ENCODE measurements at places on chromosomes 16 and 17. TPM values are rescaled to one million over a fixed set of nuclear protein-coding genes. Genes with fewer than 3 reads are reported as not detected.
A peak's percentile ranks its signal among the peaks of the same experiment; 100 is the strongest.

GFAP gene
- total RNA-seq: not detected

C16orf92 gene
- not detected for total RNA-seq

KRTAP9-2 gene
- not detected for total RNA-seq

DNA sequence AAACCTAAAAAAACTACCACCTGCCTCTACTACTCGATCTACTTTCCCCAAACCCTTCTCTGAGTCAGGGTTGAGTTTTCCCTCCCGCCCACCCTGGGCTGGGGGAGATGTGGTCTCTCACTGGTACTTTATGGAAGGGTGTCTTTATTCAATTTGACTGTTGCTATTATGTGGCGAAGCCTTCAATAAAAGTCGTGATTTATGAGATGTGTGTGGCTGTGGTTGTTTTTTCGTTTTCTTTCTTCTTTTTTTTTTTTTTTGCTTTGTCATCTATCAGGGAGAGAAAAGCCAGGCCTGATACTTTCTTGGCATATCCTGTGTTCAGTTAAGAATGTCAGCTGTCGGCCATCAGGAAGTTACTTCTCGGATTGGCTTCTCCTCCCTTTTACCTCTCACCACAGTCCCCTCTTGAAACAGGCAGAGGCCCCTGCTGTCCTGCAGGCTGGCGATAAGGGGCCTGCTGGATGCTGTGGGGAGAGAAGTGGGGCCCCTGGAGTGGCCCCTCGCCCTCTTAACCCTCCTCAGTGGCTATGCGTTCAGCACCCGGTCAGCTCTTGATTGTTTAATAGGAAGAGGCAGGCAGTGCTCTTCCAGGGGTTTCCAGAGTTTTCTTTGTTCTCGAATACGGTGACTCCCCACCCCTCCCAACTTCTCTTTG, 123.0 kb downstream of the MSI2 start:
- DNase-seq: no peak

- no peak for DNase-seq
Observed at GRCh38 chr17:76033139-76033538, 6.0 kb upstream of the EVPL start.

LPO gene
- total RNA-seq: not detected

GRCh38 chr17:44310188-44310587, 1.8 kb downstream of the RUNDC3A start:
- DNase-seq: no peak

DNA sequence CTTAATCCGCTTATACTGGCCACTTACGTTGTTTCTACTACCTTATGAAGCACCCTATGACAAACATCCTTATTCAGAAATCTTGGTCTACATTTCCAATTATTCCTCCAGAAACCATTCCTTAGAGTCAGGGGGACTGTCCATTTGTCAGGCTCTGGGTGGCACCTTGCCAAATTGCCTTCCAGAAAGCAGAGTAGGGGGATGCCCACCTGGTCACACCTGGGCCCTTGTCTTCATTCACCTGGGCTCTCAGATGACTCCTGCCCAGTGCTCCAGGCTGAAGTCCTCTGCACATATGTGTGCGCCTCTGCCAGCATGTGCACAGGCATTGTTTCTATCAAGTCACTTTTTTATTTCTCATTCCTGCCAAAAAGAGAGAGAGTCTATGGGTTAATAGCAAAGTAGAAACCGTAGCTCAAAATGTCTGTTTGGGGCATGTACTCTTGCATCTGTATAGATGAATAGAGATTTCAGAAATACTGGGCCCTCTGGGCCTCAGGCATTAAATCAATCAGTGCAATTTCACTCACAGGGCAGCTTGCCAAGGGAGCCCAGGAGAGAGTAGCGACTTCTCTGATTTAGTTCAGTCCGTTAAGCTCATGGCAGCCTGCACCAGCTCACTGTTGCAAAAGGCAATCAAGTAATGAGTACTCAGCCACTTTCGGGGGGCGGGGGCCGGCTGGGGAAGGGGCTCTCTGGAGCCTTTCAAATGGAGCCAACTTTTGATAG, 104.7 kb downstream of the SOCS1 start:
- DNase-seq: no peak

- DNase-seq: no peak
Observed at GRCh38 chr16:17273142-17273561, 197.6 kb downstream of the XYLT1 start.

DNA sequence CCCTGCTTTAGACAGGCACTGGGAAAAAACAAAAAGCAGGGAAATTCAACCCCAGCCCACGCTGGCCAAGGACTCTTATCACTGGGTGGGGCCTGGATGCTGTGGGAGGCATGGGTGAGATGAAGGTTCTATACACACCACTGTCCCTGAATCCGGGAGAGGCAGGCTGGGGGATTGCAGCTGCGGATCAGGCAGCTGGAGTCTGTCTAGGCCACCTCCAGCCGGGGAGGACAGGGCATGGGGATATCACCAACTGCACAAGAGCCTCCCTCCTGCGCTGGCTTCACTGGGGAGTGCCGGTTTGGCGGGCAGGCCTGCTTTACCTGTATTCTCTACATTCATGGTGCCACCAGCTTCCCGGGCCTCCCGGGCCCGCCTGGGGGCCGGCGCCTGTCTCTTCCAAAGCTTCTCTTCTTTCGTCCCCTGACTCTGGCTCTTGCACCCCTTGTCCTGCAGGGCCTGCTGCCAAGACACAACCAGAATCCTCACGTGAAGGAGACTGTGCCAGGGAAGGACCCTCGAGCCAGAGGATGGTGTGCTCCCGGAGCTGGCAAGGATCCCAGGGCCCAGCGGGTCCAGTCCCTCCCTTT, 13.9 kb downstream of the KIFC3 start:
- DNase-seq: no peak

GRCh38 chr16:82945420-82946101, 318.8 kb downstream of the CDH13 start:
- peak; percentile 81 for DNase-seq

GRCh38 chr17:28710861-28711722, 596 bp downstream of the PROCA1 start:
- DNase-seq: peak; percentile 87

MT4 gene
- not detected for total RNA-seq

- DNase-seq: peak; percentile 83
Observed at GRCh38 chr17:44820631-44821212, 9.4 kb downstream of the GJC1 start.

GRCh38 chr17:61494325-61495160, 42.3 kb downstream of the TBX4 start:
- no peak for DNase-seq

- DNase-seq: no peak
Observed at GRCh38 chr16:50520451-50521245, 27.5 kb upstream of the NKD1 start.

DNA sequence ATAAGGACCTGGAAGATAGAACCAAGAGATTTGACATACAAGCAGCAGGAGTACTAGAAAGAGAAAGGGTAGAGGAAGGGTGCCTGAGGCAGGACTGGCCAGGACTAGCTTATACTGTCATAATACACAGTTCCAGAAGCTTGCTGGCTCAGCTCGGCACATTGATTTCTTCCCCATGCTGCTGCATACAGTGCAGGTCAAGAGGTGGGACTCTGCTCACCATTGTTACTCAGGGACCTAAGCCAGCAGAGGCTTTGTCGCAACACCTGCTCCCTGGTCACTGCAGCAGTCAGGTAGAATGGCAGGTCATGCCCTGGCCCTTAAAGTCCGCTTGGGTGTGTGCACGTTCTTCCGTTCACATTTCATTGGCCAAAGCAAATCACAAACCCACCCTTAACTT, 32.8 kb downstream of the LDHD start:
- DNase-seq: no peak

DNA sequence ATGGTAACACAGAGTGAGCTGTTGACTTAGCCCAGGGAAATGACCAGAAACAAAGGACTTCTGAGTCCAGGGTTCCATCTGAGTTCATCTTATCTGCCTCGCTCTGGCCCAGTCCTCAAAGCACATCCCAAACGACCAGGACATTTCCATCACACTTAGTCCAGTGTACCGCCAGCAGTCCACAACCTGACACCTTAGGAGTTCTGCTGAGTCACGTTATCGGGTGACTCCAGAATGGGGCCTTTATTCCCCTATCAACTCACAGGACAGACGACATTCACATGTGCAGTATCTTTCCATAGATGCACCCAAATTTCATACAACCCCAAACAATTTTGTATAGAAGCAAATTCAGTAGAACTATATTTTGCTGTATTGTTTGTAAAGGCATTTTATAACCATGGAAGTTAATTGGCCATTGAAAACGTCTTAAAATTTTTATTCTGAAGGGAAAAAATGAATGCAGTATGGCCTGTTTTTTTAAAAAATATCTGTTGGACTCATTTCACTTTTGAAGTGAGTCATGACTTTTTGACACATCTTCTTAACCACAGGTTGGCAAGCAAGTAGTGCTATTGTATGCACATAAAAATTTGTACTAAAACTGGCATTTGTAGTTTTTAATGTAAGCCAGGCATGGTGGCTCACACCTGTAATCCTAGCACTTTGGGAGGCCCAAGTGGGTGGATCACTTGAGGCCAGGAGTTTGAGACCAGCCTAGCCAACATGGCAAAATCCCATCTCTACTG, 46.3 kb downstream of the ZNF18 start:
- DNase-seq: no peak

GRCh38 chr16:5526826-5527225, 429.2 kb upstream of the EEF2KMT start:
- DNase-seq: no peak

- DNase-seq: no peak
Observed at GRCh38 chr16:81276323-81276722, 37.8 kb downstream of the BCO1 start.

- no peak for DNase-seq
Observed at GRCh38 chr16:11726008-11726407, 16.6 kb downstream of the TXNDC11 start.

AOC2 gene
- 0.22 TPM for total RNA-seq

GRCh38 chr17:81513753-81514488, 1.3 kb upstream of the ACTG1 start:
- DNase-seq: peak; percentile 76

- no peak for DNase-seq
Observed at GRCh38 chr17:20033415-20033814, 24.3 kb downstream of the SPECC1 start.

- DNase-seq: no peak
Observed at GRCh38 chr16:82703871-82704768, 77.4 kb downstream of the CDH13 start.

DNA sequence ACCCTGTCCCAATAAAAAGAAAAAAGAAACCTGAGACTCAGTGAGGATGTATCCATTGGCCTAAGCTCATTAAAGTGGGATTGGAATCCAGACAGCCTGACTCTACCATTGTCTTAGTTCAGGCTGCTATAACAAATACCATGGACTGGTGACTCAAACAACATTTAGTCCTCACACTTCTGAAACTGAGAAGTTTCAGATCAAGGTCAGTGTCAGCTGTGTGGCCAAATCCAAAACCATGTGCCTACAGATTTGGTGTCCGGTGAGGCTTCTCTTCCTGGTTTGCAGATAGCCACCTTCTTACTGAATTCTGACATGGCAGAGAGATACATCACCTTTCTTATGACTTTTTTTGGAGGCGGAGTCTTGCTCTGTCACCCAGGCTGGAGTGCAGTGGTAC, 53.3 kb upstream of the KDM8 start:
- no peak for DNase-seq

KCTD19 gene
- total RNA-seq: not detected

KCNG4 gene
- not detected for total RNA-seq

DNA sequence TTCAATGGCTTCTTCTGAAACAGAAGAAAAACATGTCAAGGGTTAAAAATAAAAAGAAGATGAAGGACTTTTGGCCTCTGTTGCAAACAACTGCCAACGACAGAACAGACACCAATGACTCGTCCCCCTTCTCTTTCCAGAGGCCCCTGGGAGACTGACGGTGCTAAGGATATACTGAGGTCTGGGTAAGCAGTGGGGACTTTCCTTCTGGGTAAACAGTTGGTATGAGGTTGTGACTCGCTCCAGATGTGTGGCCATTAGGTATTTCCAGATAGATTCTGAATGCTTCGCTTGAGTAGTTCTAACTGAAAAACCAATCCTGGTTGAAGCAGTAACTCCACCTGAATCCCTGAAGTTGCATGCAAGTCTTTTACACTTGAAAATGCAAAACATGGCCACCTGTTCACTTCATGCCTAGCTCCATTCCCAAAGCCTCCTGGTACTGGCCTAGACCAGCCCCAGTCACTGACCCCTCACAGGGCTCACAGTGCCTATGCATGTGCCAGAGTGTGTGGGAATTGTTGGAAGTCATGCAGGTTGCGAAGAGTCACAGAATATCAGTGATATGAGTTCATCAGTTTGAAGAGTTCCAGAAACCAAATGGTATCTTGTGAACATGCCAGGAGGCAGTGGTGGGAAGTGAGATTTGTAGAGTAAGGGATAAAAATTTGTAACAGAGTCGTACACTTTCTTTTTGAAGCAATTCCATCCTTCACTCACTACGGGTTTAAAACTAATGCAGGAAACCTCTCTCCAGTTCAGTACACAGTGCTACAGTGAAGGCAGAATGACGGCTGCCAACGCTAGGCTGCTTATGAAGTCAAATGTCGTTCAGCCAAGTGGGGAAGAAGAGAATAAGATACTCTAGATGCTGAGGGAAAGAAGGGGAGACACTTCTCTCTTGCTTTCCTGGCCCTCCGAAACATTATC, 217.8 kb downstream of the ZFHX3 start:
- DNase-seq: no peak

- peak; percentile 12 for DNase-seq
Observed at GRCh38 chr16:56370185-56370874, 55.0 kb downstream of the AMFR start.

- peak; percentile 9 for DNase-seq
Observed at GRCh38 chr16:29675811-29676643, 3.0 kb upstream of the QPRT start.

GRCh38 chr17:61474235-61474927, 22.2 kb downstream of the TBX4 start:
- DNase-seq: no peak

- no peak for DNase-seq
Observed at GRCh38 chr17:9324864-9325263, 250.8 kb downstream of the STX8 start.

DNA sequence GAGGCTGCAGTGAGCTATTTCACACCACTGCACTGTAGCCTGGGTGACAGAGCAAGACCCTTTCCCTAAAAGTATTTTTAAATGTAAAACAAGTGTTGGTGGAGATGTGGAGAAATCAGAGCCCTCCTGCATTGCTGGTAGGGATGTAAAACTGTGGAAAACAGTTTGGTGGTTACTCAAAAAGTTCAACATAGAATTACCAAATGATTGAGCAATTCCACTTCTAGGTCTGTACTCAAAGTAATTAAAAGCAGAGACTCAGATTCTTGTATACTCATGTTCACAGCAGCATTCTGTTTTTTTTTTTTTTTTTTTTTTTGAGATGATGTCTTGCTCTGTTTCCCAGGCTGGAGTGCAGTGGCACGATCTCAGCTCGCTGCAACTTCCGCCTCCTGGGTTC, 141.8 kb downstream of the PITPNC1 start:
- DNase-seq: no peak

- DNase-seq: no peak
Observed at GRCh38 chr16:48949636-48950035, 332.0 kb downstream of the CBLN1 start.

- DNase-seq: no peak
Observed at GRCh38 chr17:4728124-4728523, 3.1 kb upstream of the MED11 start.

- DNase-seq: no peak
Observed at GRCh38 chr16:56792967-56793366, 63.0 kb downstream of the NUP93 start.

GRCh38 chr16:69874271-69874670, 76.9 kb upstream of the CLEC18A start:
- DNase-seq: no peak

SPATA32 gene
- not detected for total RNA-seq

GRCh38 chr16:67170168-67170948, at the start of gene NOL3:
TSS of gene NOL3 (plus strand) at chr16:67170538.
- peak; percentile 87 for DNase-seq

Data from lung microvascular endothelial cell (primary cell).